ENCODE measurements at places on chromosomes 11 and 22.

- no peak for DNase-seq
These were observed 131.8 kb downstream of the FEZ1 start for GRCh38 chr11:125364121-125364826.

GRCh38 chr22:23684561-23685031 lies 6.2 kb upstream of the RGL4 start:
- DNase-seq: no peak

DNA sequence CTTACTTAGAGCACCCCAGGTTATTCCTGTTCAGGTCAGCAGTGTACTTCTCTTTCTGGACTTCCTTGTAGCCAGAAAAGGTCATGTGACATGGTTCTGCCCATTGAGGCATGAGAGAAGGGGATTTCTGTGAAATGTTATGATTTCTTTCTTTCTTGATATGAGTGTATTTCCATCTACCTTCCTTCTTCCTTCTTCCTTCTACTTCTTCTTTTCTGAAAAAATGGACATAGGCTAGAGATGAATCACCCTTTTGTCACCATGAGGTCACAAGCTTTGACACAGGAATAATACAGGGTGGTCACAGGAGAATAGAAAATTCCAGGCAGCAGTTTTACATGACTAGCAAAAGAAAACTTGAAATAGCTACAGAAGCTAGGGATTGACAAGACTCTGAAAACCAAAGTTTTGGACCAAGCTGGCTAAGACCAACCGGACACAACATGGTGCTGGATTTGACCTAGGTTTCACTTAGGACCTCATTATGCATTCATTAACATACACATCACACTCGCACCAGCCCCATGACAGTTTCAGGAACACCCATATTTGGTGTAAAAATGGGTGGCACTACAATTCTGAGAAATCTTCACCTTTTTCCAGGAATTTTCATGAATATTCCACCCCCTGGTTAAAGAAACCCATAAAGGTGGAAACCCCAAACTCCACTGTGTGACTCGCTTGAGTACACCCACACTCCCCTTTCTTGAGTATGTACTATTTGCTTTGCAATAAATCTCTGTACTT lies 21.2 kb upstream of the MAP6 start:
- DNase-seq: no peak

GRCh38 chr22:41695211-41695610 lies 4.1 kb upstream of the MEI1 start:
- DNase-seq: no peak

GRCh38 chr11:119389611-119390254 lies 8.2 kb upstream of the USP2 start:
- DNase-seq: no peak

- DNase-seq: no peak
These were observed 56.8 kb downstream of the CADM1 start for GRCh38 chr11:115447273-115447864.

DNA sequence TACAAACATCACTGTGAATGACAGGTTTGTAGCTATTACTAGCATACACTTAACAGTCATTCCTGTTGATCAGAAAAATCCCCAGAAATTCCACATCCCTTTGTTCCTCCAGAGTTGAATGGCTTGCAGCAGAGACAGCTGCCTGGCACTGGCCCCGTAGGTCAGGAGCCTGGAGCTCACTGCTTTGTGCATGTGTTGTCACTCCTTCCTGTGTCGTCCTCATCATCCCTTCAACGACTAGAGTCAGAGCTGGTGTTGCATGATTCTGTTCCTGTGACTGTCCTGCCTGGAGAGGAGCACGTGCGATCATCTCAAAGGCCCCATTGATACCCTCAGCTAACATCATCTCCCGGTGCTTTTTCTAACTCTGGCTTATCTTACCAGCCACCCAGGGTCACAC lies 58.3 kb downstream of the LDLRAD3 start:
- no peak for DNase-seq

- DNase-seq: no peak
These were observed 263.1 kb downstream of the TMEM135 start for GRCh38 chr11:87300640-87301380.

GRCh38 chr22:34080433-34080832 lies 160.2 kb upstream of the LARGE1 start:
- no peak for DNase-seq

DNA sequence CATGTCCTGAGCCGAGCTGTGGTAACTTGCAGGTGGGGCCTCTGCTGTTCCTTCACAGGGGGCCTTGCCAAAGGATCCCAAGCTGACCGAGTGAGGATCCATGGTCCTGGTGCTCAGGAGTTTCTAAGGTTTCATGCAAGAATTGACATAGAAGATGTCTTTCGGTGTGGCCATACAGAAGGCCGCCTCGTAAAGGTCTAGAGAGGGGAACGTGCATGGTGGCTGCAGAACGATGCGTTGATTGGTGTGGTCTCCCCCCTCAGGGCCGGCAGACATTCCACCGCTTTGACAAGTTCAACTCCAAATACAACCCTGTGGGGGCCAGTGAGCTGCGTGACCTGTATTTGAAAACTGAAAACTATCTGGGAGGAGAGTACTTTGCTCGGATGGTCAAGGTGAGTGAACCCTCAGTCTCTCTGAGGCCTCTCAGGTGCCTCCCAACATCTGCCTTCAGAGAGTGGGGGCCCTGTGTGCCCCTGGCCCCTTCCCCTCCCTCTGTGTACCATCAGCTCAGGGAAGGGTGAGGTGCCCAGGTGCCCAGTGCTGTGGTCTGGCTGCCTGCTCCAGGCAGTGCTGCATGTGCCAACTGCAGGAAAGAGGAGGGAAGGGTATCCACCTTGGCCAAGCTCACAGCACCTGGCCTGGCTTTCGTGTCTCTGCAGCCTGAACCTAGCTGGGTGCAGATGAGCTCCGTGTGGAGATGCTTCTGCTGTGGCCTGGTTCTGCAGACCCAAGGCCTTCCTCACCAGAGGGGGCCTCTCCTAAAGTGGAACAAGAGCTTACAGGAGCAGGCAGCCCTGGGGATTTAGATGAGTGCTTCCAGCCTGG lies 39.8 kb downstream of the AMPD3 start:
- no peak for DNase-seq

DNA sequence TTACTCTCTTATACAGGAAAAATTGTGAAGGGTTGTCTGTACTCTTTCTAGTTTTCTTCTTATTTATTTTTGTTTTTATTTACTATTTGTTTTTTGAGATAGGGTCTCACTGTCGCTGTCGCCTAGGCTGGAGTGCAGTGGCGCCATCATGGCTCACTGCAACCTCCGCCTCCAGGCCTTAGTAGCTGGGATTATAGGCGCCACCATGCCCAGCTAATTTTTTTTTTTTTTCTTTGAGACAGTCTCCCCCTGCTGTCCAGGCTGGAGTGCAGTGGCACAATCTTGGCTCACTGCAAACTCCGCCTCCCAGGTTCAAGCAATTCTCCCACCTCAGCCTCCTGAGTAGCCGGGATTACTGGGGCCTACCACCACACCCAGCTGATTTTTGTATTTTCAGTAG lies 18.4 kb downstream of the CUL5 start:
- no peak for DNase-seq

DNA sequence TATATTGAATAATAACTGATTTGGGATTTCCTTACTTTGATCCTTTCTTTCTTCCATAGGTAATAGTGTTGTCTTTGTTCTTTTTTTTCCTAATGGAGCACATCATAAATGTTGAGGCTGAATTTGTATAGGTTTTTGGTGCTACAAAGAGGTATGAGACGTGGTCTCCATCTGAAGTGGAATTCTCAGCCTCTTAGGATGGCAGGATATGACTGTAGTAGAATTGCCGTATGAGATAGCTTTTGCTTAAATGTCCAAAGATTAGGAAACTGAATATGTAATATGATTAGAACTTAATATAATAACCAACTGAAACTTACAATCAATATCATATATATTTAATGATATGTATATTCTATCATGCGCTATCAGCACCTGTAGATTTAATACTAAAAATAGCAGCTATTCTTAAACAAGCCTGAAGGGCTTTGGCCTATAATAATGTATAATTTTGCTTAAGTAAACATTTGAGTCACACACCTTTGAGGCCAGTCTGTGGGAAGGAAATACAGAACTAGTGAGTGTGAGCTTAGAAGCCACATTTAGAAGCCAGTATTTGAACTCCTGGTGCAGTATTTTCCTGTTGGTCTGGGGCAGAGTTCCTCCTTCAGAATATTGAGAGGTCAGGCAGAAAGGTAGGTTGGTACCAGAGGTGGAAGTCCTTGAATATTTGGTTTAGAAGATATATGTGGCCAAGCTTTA lies 62.6 kb downstream of the SWAP70 start:
- DNase-seq: no peak
